ENCODE measurements at places on chromosomes 1 and 21.

GRCh38 chr1:116161390-116161789, 50.2 kb downstream of the MAB21L3 start:
- no peak for DNase-seq

- no peak for DNase-seq
These were observed 4.0 kb downstream of the S100A16 start for GRCh38 chr1:153608742-153609584.

DNA sequence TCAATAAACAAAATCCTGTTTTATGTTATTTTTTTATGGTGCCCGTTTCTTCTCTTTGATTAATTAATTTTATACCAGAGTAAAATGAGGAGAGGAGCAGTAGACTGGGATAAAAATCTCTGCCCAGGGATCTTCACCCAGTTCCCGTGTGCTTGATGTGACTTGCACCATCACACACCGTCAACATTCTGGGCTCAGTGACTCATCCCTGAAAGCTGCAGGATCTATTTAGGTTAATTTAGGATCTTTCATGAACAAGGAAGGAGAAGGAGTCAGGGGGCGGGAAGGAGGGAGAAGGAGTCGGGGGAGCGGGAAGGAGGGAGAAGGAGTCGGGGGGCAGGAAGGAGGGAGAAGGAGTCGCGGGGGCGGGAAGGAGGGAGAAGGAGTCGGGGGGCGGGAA, 182.4 kb downstream of the SMYD3 start:
- DNase-seq = no peak

DNA sequence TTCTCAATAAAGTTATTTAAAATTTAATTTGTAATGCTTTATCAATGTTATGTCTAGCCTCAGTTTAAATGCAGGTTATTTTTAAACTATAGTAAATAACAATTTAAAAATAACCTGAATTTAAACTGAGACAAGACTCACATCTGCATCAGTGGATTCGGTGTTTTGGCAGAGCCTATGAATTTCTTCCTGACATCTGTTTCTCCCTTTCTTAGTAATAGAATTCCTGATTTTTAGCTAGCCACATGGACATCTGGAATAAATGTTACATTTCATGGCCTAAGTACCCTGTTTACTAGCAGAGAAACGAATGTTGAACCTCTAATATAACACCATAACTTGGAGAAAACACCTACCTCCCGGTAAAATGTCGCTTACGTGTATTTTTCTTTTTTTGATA, 1141.6 kb upstream of the ADGRL2 start:
- no peak for DNase-seq

DNA sequence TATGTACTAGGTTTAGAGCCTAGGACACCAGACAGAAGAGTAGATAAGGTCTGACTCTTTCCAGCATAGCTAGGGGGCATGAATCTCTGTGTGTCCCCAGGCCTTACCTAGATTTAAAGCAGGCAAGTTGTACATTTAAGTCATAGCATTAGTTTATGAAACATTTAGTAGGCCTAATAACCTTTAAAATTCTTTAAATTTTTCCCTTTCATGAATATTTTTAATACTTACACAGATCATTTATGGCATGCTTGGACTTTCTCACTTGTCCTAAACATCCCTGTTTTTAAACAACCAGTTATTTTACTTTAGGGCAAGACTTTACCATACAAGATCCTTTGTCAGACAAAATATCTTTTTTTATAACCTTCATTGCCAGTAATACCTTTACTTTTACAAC, 258.4 kb upstream of the ZRANB2 start:
- DNase-seq = no peak

- no peak for DNase-seq
These were observed 133.7 kb downstream of the COQ8A start for GRCh38 chr1:227073786-227074185.

GRCh38 chr1:23575226-23575810, 16.0 kb upstream of the ID3 start:
- DNase-seq = no peak

- DNase-seq = no peak
These were observed 8.9 kb downstream of the CASP9 start for GRCh38 chr1:15515022-15515663.

GRCh38 chr1:168498159-168498631, 45.6 kb downstream of the XCL2 start:
- DNase-seq = peak; percentile 78

DNA sequence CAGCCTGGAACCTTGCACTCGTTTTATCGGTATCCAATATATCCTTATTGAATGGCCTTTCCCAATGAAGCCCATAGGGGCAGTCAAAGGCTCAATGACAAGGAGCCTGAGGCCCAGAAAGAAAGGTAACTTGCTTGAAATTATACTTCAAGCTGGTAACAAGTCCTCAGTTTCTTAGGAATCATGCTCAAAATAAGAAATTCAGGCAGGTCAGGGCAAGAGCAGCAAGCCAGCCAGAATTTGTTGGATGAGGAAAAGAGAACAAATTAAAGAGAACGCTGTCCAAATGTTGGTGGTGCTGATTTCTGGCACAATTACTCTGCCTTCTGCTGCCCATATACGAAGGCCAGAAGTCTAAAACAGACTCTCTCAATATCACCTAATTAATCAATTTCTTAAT, 77.6 kb downstream of the DDX20 start:
- no peak for DNase-seq

GRCh38 chr1:46611691-46612221, 4.9 kb downstream of the MOB3C start:
- DNase-seq = no peak

DNA sequence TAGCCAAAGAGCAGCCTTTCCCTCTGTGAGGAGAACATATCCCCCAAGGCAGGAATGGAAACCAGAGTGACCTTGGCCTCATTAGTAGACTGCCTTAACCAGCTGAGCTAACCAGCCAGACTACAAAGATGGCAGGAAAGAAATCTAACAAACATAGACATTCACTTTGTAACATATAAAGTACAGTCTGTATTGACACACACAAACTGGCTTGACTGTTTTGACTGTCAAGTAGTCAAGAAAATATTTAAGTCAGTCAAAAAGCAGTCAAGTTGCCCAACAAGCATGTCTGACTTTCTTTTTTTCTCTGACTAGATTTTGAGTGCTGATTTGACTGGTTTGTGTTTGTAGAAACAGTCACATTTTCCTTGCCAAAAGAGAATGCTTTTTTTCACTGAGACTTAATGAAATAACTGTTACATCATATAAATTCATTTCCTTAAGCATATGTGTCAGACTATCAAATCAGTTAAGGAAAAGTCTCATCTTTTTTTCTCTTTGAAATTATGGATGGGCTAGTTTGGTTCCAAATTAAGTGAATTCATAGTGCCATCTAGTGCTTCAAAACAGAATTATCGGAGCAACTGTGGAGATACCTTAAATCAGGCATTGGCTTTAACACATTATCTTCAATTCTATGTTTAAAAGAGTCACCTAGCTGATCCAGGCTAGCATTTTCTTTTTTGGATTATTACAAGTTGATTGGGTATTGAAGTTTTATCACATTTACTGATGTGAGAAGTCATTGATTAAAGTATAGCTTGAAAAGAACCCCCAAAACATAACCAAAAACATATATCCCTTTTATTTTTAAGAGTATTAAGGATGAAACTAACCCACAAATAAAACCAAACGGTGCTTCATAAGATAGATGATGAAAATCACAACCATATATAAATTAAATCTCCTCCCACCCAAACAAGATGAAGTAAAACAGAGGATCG, 75.0 kb downstream of the ATP6V1G3 start:
- DNase-seq = peak; percentile 58

GRCh38 chr1:12005488-12006166, 13.7 kb upstream of the MIIP start:
- peak; percentile 72 for DNase-seq

DNA sequence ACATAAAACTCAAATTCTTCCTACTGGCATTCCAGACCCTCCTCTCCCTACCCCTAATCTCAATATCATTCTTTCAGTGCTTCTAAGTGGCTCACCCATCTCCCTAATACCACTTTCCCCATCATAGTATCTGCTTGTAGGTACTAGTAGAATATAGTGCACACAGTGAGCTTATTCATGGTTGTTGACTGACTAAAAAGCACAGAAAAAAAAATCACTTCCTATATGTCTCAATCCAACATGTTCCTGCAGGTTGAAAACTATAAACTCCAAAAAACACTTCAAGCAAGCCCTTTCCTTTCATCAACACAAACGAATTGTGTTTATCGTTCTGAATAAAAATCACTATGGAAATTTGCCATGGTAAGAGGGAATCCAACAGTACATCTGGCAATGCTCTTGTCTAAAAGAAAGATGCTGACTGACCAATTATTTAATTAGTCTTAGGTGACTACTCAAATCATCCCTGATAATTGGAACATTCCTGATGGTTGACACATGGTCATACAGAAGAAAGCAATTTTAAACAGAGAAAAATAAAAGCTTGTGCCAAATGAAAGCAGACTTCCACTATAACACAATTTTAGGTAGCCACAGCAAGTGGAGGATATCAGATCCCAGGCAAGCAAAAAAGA, 87.1 kb downstream of the NDUFS5 start:
- no peak for DNase-seq

DNA sequence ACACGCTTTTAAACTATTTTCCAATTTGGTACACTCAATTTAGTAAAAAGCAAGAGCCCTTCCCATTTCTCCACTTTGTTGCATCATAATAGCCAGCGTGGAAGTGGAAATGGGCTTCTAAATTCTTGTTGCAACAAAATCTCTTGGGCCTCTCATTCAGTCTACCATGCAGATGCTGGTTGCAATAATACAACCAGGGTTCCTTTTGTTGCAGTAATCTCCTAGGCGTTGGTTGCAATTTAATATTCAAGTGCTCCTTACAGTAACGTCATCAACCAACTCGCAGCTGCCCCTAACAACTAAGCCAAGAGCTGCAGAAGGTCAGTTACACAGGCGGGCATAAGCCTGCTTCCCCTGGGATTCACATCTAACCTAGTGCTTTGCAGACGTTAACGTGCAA, 2.7 kb upstream of the HDGF start:
- no peak for DNase-seq

GRCh38 chr1:176785791-176786190, 322.8 kb downstream of the PAPPA2 start:
- no peak for DNase-seq

GRCh38 chr1:42993502-42994136, 35.0 kb upstream of the SLC2A1 start:
- DNase-seq = no peak

- no peak for DNase-seq
These were observed 139.1 kb upstream of the ZNHIT6 start for GRCh38 chr1:85847356-85847755.

GRCh38 chr1:55076356-55076755, 37.0 kb downstream of the PCSK9 start:
- DNase-seq = no peak

DNA sequence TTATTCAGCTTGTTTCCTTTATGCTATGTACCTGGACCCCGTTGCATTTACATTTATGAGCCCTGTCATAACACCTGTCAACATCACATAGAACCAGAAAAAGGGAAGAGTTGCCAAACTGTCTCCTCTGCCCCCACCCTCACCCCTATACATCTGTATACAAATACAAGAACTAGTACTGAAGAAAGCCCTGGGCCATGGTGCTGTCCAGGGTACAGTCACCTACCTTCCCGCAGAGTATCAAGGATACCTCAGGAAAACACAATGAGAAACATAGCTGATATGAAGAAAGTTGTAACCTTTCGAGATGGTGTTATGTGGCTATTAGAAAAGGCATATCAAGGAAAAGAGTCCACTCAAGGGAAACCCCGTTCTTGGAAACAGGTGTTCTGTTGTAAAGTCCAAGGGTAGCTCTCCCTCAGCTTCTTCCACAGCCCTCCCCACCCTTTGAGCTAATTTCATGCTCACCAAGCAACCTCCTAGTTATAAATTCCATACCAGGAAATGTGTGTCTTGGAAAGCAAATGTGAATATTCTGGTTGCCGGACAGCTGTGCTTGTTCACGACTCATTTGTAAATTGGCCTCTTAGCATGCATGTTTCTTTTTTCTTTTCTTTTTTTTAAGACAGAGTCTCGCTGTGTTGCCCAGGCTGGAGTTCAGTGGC, 16.7 kb upstream of the AVPR1B start:
- DNase-seq = no peak

DNA sequence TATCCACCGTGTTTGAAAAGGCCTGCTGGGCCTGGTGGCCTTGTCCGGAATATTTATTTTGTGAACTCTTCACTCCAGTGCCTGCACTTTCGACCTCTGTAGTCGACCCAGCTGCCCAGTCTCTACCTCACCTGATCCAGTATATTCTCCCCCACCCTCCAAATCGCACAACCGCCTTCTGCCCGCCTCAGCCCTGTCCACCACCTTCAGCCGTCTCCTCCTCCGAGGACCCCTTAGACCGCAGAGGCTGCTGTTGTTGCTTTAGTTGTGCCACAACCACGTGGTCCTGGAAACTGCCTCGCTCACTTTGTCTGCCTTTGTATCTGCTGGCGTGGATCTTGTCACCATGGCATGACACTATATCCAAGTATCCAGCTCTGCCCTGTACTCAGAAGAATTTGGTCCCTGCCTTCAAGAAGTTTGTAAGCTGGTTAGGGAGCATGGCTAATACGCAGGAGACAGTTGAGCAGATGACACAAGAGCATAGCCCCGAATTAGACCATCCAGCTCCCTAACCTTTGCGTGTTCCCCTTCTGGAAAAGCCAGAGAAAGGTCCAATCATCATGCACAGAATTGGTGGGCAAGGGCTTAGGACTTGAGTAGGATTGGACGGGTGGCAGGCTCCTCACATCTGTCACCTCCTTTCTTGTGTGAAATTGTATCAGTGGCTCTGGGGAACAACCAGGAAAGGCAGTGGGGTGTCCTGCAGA, 1.5 kb downstream of the PHGDH start:
- peak; percentile 17 for DNase-seq

DNA sequence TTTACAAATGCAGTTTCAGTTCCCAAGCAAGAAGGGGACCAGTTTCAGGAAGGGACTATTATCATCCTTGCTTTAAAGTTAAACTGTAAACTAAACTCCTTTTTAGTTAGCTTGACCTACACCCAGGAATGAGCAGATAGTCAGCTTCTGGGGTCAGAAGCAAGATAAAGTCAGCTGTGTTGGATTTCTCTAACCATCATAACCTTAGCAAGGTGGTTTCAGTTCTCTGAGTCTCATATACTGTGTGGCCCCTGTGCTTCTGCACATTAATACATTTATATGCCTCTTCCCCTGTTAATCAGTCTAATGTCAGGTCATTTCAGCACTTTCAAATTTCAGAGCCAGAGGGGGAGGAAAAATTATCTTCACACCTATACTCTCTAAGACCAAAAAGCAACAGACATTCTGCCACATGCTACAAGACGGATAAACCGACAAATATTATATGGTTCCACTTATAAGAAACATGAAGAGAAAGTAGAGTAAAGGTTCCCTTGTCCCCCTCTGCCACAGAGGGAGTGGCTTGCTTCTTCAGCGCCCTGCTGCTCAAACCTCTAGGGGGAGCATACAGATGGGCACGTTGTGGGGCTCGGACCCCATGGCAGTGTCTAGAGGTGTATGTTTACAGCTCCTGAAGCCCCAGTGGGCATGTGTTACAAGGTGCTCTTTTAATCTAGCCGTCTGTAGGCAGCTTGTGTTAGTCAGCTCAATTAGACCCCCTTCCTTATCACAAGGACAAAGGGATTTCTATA, 89.1 kb downstream of the SMYD3 start:
- DNase-seq = peak; percentile 97

Data from NCI-H1694 (cell line).